ENCODE measurements at places on chromosomes 2 and 18. TPM values are rescaled to one million over a fixed set of nuclear protein-coding genes. Genes with fewer than 3 reads are reported as not detected.

Gene CROCC2
- not detected for polyA plus RNA-seq

Gene LIPG
- 0.11 TPM for polyA plus RNA-seq

Gene AQP12A
- not detected for polyA plus RNA-seq

Gene DTYMK
- polyA plus RNA-seq: 28.4 TPM

Gene XPO1
- 92.6 TPM for polyA plus RNA-seq

Gene SRD5A2
- not detected for polyA plus RNA-seq

Gene PCBP1
- polyA plus RNA-seq: 63.8 TPM

Gene MAPRE3
- 16.8 TPM for polyA plus RNA-seq

Gene ATOH8
- 3.9 TPM for polyA plus RNA-seq

Gene ALK
- polyA plus RNA-seq: not detected

Gene PJVK
- polyA plus RNA-seq: 2.1 TPM

Gene ZNF513
- polyA plus RNA-seq: 11.1 TPM

Gene DTNA
- 16.4 TPM for polyA plus RNA-seq

Gene SERPINB13
- not detected for polyA plus RNA-seq
